Smooth muscle cell of the coronary artery (primary cell): ENCODE measurements at places on chromosomes 2 and 18. TPM values are rescaled to one million over a fixed set of nuclear protein-coding genes. Genes with fewer than 3 reads are reported as not detected.

Gene OTX1
- total RNA-seq, result 0.12 and 0.23 TPM in 2 replicates

Gene TEKT4
- not detected in 2 replicates for total RNA-seq

Gene PPP1R7
- total RNA-seq, result 100 and 202 TPM in 2 replicates

Gene EFR3B
- 1.1 and 3.0 TPM in 2 replicates for total RNA-seq

Gene SCYGR1
- total RNA-seq, result not detected in 2 replicates

Gene HTR2B
- 14.8 and 35.6 TPM in 2 replicates for total RNA-seq

Gene EML6
- total RNA-seq, result 0.35 and 0.75 TPM in 2 replicates

Gene OSR1
- total RNA-seq, result 15.3 and 56.5 TPM in 2 replicates

Gene SLC23A3
- total RNA-seq, result 0.60 and 2.5 TPM in 2 replicates

Gene UPP2
- 0.23 TPM in 1 of 2 replicates, not detected in the other for total RNA-seq

Gene TPO
- total RNA-seq, result not detected in 2 replicates

Gene ALPG
- total RNA-seq, result not detected in 2 replicates

Gene NFATC1
- total RNA-seq, result 1.3 and 6.8 TPM in 2 replicates

Gene TRIM43B
- not detected in 2 replicates for total RNA-seq

Gene RBFA
- 24.8 and 26.8 TPM in 2 replicates for total RNA-seq

Gene GALNT5
- 15.1 and 73.1 TPM in 2 replicates for total RNA-seq

Gene CYP27A1
- total RNA-seq, result 5.3 and 25.6 TPM in 2 replicates

Gene MYL1
- not detected in 2 replicates for total RNA-seq

Gene IFIH1
- 2.6 and 6.3 TPM in 2 replicates for total RNA-seq

Gene TMX3
- 61.6 and 63.5 TPM in 2 replicates for total RNA-seq

Gene SAG
- not detected in 2 replicates for total RNA-seq

Gene TLX2
- total RNA-seq, result not detected in 2 replicates
